ENCODE measurements at places on chromosomes 7 and 10.

GRCh38 chr10:3330663-3331062 is 158.1 kb upstream of the PITRM1 start:
- no peak for DNase-seq

- no peak for DNase-seq
These were observed 88.5 kb downstream of the CTNNA3 start for GRCh38 chr10:67607472-67607871.

DNA sequence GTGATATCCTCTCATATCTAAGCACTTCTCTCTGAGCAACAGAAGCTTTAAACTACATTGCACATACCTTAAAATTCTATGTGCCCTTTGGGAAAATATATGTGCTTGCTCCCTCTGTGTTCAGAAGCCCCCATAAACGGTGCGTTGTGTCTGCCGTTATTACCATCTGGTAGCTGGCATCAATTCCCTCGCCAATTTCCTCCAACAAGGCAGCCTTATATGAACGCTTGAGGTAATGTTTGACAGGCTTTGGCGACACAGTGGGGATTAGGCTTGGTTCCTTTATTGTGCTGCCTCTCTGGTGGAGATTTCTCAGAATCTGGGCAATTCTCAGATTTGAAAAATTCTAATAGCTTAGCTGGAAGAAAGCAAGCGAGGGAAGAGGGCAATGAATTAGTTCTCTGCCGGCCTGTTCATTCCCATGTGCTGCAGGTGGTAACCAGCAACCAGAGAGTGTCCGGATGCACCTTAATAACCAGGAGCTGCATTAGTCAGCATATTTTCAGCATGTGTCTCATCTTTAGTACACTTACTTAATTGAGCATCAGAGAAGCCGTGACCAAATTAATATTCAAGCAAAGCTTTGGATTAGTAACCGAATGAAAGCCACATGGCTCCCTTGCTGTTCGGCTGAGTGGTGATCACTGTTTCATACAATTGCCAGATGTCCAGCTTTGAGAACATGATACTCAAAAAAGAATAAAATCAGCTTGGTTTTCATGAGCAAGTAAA is 7.3 kb upstream of the PPP1R17 start:
- DNase-seq: peak; percentile 88

GRCh38 chr10:112689327-112690072 is 242.5 kb downstream of the VTI1A start:
- no peak for DNase-seq

- no peak for DNase-seq
These were observed 615.1 kb downstream of the SUGCT start for GRCh38 chr7:40749877-40750276.

DNA sequence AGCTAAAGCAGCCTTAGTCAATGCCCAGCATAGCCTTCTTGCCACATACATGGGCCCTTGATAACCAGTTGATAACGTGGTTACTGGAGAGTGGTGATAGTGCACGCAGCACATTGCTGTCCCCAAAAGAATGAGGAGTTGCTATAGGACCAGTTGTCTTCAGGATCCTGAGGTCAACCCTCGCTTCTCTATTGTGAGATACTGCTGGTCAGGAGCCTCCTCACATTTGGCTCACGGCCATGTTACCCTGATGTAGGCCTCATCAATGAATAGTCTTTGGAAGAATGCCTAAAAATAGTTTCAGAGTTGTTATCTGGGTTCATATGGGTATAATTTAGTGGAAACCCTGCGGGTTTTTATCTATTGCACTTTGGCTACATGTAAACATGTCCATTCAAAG is 230.7 kb downstream of the VTI1A start:
- no peak for DNase-seq

DNA sequence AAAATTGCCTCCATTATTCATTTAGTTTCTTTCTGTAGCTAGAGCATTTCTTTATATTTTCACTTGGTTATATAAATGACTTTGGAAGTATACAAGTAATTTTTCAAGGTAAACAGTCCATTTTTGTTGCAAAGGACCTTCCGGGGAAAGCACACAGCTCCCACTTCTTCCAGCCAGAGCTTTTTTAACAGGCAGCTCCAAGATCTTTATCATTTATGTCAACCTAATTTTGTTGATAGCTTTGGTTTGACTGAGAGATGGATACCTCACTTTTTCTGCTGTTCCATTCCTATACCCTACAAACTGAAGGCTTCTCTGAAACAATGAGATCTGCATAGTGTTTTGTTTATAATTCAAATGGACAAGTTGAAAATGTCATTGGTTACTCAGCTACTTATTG is 49.3 kb upstream of the RAB11FIP2 start:
- no peak for DNase-seq

DNA sequence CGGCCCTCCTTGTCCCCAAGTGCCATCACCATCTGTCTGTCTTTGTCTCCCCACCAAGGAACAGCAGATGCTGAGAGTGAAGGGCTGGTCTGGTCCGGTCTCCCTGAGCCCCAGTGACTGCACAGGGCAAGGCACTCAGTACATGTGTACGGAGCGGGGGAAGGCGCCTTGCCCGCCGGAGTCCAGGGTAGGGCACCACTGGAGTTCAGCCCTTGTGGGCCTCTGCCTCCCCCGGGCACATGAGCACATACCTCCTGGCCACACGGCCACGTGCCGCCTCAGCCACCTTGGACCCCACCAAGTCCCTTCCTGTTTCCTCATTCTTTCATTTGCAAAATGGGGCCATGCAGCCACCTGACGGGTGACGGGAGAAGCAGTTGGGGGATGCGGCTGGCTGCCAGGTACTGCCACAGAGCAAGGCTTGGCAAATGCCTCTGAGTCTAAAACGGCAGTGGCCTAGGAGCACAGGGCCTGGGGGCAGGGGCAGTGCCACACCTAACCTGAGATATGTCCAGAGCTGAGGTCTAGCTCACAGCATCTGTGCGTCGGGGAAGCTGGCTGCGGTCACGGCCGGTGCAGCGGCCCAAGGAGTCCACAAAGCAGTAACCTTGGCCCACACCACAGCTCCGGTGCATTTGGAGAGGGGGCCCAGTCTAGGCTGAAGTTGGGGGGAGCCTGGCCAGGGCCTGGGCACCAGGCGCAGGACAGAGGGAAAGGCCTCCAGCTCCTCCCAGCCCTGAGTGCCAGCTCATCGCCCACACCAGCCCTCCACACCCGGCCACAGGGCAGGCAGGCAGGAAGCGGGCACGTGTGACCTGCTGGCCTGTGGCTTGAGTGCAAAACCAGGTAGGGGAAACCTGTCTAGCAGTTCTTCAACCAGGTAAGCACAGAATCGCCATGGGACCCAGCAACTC is 5.2 kb downstream of the ADAP1 start:
- no peak for DNase-seq

GRCh38 chr7:149864023-149864422 is 9.7 kb upstream of the ATP6V0E2 start:
- no peak for DNase-seq

DNA sequence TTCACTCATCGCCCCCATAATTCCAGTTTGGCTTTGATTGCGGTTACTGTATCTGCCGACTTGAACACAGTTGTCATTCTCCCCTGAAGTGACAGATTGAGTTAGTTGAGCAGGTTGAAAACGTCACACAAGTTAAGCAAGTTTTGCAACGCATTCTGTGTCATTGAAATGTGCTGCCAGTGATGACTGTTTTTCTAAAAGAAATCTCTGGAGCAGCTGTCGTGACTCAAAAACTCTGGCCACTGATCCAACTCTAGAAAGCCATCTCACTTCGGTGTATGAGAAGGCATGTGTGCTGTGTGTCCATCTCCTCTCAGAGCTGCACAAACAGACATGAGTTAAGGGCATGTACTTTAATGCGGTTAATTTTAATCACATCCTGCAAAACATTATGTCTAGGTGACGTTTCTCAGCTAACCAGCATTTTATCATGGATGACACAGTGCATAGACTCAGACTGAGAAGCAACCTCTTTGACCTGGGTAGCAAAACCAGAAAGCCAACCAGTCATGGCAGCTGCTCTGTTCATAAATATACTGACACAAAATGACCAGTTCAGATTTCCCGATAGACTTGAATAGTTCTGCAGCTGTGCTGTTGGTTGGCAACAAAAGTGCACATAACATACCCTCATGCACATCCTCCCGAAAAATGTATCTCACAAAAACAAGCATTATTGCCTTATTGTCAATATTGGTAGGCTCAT is 69.3 kb downstream of the CSTF2T start:
- DNase-seq: no peak

DNA sequence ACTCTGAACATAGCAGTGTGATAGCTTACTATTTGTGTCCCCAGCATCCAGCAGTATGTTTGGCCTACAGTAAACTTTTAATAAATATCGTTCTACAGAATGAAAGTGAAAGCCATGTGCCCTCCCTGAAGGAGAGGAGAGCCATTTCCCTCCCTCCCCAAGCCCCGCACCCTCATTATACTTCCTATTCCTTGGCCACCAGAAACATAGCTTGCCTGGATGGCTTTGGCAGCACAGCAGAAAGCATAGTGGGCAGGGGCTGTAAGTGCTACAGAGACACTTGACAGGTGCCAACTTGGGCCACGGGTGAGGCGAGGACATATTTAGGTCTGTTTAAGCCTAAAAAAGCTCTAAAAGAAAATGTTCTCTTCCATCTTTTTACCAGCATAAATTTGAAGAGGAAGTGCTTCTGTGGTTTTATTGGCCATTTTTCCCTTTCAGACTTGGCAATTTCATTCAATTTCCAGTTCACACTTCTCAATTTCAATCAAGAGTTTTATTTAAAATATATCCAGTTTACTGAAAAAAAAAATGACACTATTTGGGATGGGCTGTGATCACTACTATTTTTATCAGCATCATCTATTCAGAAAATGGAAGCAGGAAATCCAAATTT is 12.7 kb downstream of the HHEX start:
- no peak for DNase-seq

- no peak for DNase-seq
These were observed 569.8 kb downstream of the CALN1 start for GRCh38 chr7:71842381-71842780.

GRCh38 chr7:45104844-45105587 is 6.5 kb downstream of the TBRG4 start:
- DNase-seq: no peak

GRCh38 chr7:129664029-129665012 is 52.8 kb downstream of the NRF1 start:
- no peak for DNase-seq

DNA sequence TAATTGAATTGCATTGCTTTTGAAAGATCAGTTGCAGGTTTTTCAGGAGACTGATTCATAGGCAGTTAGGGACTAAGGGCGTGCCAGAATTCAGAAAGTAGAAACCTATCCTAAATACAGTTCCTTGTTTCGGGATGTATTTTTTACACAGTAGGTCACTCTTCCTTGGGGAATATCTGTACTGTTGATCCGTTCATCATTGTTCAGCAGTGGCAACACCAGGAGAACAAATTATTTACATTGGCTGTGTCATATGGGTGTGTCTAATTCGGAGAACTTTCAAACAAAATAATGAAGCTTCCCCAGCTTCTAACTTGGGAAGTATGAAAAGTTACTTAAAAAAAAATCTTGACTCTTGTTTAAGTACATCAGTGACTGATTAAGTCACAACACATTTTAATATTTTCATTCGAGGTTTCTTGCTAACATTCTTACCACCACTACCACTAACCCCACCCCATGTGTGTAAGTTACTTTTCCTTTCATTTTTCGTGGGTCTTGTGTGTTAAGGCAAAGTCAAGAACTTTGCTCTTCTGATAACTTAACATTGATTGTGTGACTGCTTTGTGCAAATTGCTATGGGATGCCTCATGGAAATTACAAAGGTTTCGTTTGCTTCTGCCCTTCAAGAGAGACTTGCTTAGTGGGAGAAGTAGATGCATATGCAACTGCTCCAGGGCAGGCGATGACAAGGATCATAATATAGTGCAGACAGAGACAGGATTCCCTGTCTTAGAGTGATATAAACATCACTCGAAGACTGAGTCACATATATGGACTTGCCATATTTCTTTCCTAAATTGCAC is 43.8 kb upstream of the RPA3 start:
- peak; percentile 15 for DNase-seq

DNA sequence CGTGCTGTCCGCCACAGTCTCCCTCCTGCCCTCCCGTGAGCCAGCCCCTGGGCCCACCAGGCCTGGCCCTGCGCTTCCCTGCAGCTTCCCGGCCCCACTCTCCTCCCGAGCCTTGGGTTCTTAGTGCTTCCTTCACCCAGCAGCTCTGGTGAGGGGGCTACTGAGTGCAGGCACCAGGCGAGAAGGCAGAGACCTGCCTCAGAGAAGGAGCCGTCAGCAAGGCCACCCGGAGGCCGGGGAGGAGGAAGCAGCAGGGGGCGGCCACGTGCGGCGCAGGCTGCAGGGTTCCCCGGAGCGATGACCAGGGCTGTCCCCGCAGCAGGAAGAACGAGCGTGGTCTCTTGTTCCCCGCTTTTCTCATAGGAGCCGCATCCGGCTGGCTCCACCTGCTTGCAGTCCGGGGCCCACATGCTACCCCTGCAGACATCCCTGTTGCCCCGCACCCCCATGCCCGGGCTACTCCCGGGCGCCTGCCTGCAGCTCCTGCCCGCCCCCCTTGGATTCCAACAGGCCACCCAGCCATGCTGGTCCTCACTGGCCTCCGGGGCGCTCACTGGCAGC is 20.5 kb downstream of the YKT6 start:
- no peak for DNase-seq

- DNase-seq: no peak
These were observed 91.9 kb downstream of the LRRC18 start for GRCh38 chr10:48847691-48848090.

GRCh38 chr10:51510231-51510630 is 189.2 kb downstream of the CSTF2T start:
- no peak for DNase-seq

DNA sequence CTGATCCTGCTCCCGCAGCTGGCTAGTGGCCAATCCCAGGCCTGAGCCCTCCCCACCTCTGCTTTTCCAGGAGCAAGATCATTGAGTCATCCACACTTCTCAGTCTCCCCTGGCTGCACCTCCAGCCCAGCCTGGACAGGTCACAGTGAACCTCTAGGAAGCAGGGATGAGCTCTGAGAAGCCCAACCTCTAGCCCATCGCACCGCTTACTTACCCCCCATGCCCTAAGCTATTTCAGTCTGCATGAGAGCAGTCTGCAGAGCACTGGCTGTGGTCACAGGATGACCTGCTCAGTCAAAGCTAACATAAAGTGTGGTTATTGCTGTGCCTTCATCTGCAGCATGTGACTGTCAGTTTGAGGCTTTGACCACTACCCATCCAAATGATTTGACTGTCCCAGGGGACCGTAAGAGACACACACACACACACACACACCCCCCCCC is 129.2 kb downstream of the SORBS1 start:
- DNase-seq: no peak

GRCh38 chr7:7219216-7219615 is 36.9 kb downstream of the C1GALT1 start:
- no peak for DNase-seq

- peak; percentile 55 for DNase-seq
These were observed 62.1 kb upstream of the EFCAB10 start for GRCh38 chr7:105643384-105643783.

- no peak for DNase-seq
These were observed 47.2 kb downstream of the APBB1IP start for GRCh38 chr10:26485150-26485941.

GRCh38 chr7:152970481-152970880 is 210.9 kb downstream of the ACTR3B start:
- no peak for DNase-seq

Measured in NCI-H446 treated with DMSO at 0.1 percent for 48 hours (cell line).